Activated CD4-positive, alpha-beta T cell treated with anti-CD3 and anti-CD28 coated beads, Interleukin-2, amount 10 ng/mL, durations not matched to agents 7 days and 5 days (primary cell): ENCODE measurements at places on chromosomes 7 and 10.
A peak's percentile ranks its signal among the peaks of the same experiment; 100 is the strongest.

DNA sequence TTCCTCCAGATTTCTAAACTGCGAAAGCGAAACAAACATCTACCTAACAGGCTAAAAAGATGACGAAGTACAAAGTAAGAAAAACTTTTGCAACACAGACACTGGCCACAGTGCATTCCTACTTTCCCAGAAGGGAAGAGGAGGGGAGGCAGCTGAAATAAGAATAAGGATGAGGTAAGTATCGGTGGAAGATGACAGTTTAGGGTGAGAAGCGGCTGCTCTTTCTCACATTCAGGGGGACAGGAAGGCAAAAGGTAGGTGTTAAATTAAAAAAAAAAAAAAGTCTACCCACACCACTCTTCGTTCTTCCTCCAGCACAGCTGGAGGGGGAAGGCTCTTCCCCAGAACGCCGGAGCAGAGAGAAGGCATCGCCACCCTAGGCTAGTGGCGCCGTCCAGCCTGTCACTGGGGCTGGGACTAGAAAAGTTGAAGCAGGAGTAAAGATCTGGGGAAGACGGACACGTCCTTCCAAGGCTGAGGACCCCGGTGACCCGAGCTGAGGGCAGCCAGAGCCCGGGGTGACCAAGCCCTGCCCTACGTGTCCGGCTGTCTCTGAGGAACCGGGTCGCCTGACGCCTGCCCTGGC lies 846 bp downstream of the DNAJC1 start:
- DNase-seq = no peak

DNA sequence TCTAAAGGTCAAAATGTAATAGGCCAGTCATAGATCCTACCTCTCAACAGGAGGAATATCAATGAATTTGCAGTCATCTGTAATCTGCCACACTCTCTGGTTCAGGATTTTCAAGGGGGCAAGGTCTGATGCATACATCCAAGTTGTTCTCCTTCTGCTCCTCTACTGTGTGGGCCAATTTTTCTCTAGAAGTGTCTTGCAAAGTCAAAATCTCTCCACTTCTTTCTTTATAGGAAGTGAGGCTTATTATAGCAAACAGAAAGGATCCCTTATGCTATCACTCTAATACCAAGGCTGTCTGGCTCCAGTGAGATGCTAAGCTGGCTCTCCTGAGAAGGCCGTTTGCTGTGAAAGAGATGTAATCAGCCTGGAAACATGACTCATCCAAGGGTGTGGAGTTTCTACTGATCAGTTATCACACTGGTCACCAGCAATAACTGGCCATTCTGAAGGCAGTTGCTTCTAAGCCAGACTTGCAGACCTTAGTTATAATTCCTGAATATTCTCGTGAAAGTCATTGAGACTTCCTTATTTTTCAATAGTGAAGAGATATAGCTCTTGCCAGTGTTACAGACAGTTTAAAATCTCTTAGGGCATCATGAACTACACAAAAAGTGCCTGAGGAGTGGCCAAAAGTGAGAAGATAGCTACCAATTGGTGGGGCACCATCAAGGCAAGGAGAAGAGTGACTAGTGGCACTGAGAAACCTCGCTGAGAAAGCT lies 43.2 kb upstream of the LRGUK start:
- no peak for DNase-seq

GRCh38 chr10:85919491-85920021 lies 447.0 kb downstream of the GRID1 start:
- no peak for DNase-seq

DNA sequence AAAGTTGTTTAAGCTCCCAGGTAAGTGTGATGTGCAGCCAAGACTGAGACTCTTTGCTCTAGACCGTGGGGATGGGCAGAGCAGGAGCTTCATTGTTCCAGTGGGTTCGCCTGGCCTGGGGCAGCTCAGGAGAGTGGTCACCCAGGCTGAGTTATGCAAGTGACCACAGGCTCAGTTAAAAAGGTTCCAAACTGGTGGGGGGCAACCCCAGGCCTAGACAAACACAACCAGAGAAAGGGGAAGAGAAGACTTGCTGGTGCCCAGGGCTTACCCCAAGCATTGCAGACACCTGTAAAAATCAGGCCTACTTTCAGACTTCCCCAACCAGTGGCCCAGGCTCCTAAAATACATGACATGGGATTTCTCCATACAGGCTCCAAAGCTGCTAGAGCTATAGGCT lies 21.6 kb downstream of the CREB3L2 start:
- DNase-seq = no peak

GRCh38 chr7:106604303-106604924 lies 56.5 kb downstream of the CCDC71L start:
- peak; percentile 20 for DNase-seq

- DNase-seq = no peak
Measured at GRCh38 chr7:48259463-48260280, 88.4 kb downstream of the ABCA13 start.

- DNase-seq = no peak
Measured at GRCh38 chr10:102280397-102281101, 35.2 kb downstream of the GBF1 start.
